ENCODE measurements at places on chromosomes 5 and 9.
A peak's percentile ranks its signal among the peaks of the same experiment; 100 is the strongest.

DNA sequence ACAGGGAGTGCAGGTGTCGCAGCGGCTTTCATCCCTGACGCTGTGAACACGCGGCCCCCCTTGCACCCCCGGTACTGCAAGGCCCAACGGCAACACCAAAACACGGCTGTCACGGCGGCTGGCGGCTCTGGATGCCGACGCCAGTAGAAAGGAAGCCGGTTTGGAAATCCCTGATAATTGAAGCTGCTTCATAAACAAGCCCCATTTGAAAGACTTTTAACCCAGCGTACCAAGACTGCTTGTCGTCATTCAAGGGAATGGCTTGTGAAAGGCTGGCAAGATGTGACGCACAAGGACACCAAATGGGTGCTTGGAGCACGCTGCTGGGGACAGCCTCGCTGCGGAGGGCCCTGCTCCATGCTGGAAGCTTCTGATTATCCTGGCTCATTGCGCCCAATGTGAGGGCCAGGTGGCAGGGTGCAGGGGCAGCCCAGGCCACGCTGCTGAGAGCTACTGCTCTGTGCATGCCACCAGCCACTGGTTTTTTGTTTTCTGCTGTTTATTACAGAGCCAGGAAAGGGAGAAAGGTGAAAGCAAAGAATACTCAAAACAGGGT lies 63.1 kb downstream of the GTF3C4 start:
- no peak for DNase-seq

DNA sequence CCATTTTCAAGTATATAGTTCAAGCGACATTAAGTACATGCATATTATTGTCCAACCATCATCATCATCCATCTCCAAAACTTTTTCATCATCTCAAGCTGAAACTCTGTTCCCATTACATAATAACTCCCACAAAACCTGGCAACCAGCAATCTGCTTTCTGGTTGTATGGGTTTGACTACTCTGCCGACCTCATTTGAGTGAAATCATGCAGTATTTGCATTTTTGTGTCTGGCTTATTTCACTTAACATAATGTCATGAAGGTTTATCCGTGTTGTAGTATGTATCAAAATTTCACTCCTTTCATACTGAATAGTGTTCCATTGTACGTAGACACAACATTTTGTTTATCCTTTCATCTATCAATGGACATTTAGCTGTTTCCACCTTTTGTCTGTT lies 74.8 kb downstream of the SGCD start:
- no peak for DNase-seq

DNA sequence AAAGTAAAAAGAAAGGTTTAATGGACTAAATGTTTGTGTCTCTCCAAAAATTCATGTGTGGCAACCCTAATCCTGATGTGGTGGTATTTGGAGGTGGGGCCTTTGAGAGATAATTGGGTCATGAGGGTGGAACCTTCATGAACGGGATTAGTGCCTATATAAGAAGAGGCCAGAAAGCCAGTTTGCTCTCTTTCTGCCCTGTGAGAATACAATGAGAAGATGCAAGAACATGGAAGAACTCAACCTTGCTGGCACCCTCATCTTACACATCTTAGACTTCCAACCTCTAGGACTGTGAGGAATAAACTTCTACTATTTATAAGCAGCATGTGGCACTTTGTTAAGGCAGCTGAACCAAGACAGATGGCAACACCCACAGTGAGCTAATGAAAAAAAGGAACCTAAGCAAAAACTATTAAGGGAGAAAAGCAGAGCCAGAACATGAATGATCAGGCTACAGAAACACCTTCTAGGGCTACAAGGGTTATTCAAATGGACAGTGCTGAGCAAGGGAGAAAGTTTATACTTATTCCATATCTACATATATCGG lies 159.5 kb downstream of the PLK2 start:
- DNase-seq: no peak

DNA sequence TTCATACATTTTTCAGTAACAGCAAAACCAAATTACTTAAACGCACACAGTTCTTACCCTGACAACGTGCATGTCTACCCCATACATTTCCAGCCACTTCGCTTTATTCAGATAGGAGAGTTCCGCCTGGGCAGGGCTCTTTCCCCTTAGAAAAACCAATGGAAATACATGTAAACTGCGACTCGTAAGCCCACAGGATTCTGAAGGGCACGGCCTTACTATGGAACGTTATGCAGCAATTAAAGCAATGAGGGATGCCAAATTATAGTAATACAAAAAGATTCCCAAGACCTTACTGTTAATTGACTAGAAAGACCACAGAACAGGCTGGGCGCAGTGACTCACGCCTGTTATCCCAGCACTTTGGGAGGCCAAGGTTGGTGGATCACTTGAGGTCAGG lies 64.5 kb downstream of the EPB41L4B start:
- DNase-seq: no peak

- no peak for DNase-seq
Measured at GRCh38 chr5:141529873-141530272, 41.0 kb downstream of the PCDHGC5 start.

DNA sequence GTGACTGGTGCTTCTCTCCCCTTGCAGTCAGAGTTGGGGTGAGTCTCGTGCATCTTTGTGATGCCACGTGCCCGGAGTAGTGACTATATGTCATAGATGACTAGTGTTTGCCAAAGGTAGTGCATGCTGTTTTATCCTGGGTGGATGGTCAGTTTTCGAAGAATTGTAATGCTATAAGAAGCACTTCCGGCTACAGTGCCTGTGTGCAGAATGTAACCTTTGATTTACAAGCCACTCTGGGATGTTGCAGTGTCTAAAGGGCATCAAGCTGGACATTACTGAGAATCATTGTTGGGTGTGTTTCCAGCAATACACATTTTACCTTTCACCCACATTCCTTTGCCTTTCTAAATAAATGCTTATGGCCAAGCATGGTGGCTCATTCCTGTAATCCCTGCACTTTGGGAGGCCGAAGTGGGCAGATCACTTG lies 16.7 kb downstream of the MVB12B start:
- no peak for DNase-seq

- DNase-seq: no peak
Measured at GRCh38 chr5:39606591-39606990, 181.8 kb upstream of the DAB2 start.

GRCh38 chr5:105101577-105101976 lies 1539.0 kb upstream of the NUDT12 start:
- no peak for DNase-seq

GRCh38 chr9:97748525-97748924 lies 51.4 kb upstream of the XPA start:
- no peak for DNase-seq

GRCh38 chr5:75690669-75691068 lies 26.6 kb downstream of the POC5 start:
- DNase-seq: no peak

- DNase-seq: no peak
Measured at GRCh38 chr5:95712347-95712958, 18.7 kb upstream of the RHOBTB3 start.

- no peak for DNase-seq
Measured at GRCh38 chr5:98755406-98755805, 18.1 kb upstream of the RGMB start.

GRCh38 chr9:89597711-89598362 lies 7.0 kb upstream of the GADD45G start:
- no peak for DNase-seq

DNA sequence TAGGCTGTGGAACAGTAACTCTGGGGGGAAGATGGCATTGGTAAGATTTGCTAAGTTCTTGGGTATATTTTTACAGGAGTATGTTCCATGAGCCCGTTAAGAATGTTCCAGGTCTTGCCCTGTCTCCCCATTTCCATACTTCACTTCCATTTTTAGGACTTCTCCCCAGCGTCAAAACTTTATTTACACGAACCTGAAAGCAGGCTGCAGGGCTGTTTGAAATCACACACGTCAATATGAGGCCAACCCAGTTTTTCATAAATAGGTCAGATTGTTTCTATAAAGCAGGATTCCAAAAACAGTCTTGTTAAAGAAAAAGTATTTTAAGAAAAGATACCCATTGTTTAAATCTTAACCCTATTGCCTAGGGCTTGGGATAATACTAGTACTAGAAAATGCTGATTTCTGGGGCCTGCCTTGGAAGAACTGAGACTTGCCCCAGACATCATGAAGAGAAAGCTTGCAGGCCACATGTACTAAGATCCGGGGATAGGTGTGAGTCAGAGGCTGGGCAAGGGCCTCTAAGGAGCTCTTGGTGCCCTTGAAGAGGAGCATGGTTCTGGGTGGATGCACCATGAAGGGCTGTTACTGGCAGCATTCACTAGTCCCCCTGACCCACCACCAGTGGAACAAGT lies 24.2 kb downstream of the TRIO start:
- DNase-seq: no peak

- DNase-seq: no peak
Measured at GRCh38 chr9:70049672-70050271, 6.1 kb downstream of the MAMDC2 start.

DNA sequence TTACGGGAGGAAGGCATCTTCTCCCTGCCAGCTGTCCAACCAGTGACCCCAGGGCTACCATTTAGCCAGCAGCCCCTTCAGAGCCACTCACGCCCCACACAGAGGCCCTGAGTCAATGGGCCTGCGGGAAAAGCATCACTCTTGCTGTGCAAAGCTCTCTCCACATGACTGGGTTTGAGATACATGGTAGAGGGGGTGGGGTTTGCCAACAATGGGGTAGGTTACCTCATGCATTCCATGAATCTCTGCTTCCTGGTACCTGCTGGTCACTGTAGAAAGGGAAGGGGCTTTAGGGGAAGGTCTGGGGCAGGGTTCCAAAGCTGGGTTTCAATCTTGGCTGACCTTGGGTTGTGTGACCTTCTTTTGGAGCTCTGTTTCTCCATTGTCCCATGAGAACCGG lies 22.9 kb upstream of the TTLL11 start:
- no peak for DNase-seq

GRCh38 chr9:112430006-112430522 lies 50.2 kb downstream of the HSDL2 start:
- DNase-seq: no peak

DNA sequence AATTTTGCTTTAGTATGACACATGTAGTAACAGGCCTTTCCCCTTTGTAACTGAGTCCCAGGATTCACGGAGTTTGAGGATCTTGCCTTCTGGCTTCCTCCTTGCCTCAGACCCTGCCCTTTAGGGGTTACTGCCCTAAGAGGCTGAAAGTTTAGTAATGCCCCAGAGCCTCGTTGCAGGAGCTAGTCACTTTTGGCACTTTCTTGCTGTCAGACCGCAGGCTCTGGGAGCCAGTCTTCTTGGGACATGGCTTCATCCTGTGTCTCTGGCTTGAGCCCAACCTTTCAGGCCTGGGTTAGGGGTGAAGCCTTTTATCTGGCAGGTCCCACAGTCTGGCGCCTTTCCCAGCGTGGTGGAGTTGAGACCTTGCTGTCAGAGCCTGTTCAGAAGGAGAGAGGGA lies 185.6 kb upstream of the DMRT1 start:
- DNase-seq: no peak

DNA sequence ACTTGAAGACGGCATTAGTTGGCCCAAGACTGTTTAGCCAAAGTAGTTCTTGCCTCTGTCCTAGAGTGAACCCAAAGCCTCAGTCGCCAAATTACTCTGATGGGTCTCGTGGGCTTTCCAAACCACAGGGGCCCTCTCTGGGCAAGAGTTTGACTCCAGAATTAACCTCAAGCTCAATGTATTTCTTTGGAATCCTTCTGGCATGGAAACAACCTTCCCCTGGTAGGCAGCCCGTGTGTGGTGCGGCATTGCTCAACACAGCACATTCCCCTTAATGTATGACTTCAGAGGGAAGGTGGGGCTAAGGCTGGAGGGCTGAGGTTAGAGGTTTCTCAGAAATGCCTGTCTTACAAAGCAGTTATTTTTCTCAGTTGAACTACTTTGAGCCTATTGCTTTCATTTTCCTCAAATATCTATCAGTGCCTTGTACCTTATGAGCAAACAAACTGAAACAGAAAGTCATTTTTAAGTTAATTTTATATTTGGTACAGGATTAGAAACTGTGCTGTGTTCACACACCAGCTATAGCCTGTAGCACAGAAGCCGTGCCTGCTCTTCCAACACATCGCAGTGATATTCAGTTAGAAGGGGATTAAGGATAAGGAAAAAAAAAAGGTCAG lies 123.9 kb upstream of the HAPLN1 start:
- DNase-seq: no peak

DNA sequence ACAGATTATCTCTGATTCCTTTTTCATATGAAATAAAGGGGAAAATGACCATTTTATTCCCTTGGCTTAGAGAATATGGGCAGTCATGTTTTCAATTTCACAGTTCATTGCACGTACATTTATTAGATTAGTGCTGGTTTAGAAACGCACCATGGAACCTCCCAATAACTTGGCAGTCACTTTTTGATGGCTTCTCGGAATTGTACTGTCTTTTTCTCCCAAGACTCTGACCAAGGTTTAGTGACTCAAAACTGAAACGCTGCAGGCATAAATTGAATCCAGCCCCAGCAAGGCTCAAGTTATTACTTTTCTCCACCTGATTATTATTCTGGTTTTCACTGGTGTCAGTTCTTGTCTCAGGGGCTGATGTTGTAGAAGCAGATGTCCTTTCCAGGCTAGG lies 55.6 kb upstream of the EGFLAM start:
- no peak for DNase-seq

DNA sequence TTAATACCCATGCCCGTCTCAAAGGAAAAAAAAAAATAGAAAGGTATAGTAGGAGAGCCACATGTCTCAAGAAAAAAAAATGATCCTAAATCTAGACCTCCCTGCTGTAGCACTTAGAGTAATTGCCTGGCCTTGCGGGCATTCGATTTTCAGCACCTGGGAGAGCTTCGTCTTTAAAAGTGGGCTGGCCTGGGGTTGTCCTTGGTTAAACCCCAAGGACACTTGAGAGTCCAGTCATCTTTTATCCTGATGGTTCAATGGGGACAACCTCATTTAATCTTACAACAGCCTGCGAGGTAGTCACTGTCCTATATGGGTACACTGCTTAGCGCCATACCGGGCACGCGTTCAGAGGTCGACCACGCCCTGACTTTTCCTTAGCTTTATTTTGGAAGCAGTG lies 60.1 kb downstream of the MAT2B start:
- no peak for DNase-seq

GRCh38 chr9:134699343-134699740 lies 57.7 kb downstream of the COL5A1 start:
- DNase-seq: no peak

- DNase-seq: no peak
Measured at GRCh38 chr5:127757576-127757975, 54.4 kb downstream of the CCDC192 start.

GRCh38 chr5:149367249-149367971 lies 9.6 kb downstream of the PCYOX1L start:
- peak; percentile 11 for DNase-seq

GRCh38 chr5:133642153-133642722 lies 29.9 kb upstream of the FSTL4 start:
- no peak for DNase-seq

GRCh38 chr9:92004045-92004392 lies 54.0 kb upstream of the ROR2 start:
- DNase-seq: no peak

Measured in stimulated activated CD8-positive, alpha-beta memory T cell treated with anti-CD3 and anti-CD28 coated beads, Interleukin-15, amount 100 ng/mL, for 1 hour (primary cell).